Uterine smooth muscle cell (primary cell): ENCODE measurements at places on chromosomes 12 and 14. TPM values are rescaled to one million over a fixed set of nuclear protein-coding genes. Genes with fewer than 3 reads are reported as not detected.

GRIP1 gene
- 1.3 and 3.5 TPM in 2 replicates for total RNA-seq

AQP5 gene
- not detected in 2 replicates for total RNA-seq

CAPZA3 gene
- total RNA-seq: not detected in 2 replicates

USP44 gene
- total RNA-seq: 3.4 and 3.7 TPM in 2 replicates

SLCO1A2 gene
- not detected in 2 replicates for total RNA-seq

ADCY6 gene
- 30.5 and 43.5 TPM in 2 replicates for total RNA-seq

KLRB1 gene
- not detected in 2 replicates for total RNA-seq

RNASE3 gene
- not detected in 2 replicates for total RNA-seq

KRT74 gene
- not detected in 2 replicates for total RNA-seq

PTPRO gene
- 0.50 and 0.55 TPM in 2 replicates for total RNA-seq

KIF5A gene
- 0.44 and 0.50 TPM in 2 replicates for total RNA-seq

MAP4K5 gene
- 80.6 and 82.4 TPM in 2 replicates for total RNA-seq

KCNA1 gene
- under 0.01 TPM in 1 of 2 replicates, not detected in the other for total RNA-seq

AQP6 gene
- total RNA-seq: 0.12 TPM in 1 of 2 replicates, not detected in the other

MSI1 gene
- total RNA-seq: 0.11 TPM in 1 of 2 replicates, not detected in the other

CHURC1 gene
- 44.2 and 83.7 TPM in 2 replicates for total RNA-seq

OTOGL gene
- under 0.01 and 0.22 TPM in 2 replicates for total RNA-seq

MORN3 gene
- 0.55 and 0.62 TPM in 2 replicates for total RNA-seq

TBX3 gene
- 113 and 160 TPM in 2 replicates for total RNA-seq

A2ML1 gene
- not detected in 2 replicates for total RNA-seq

FAIM2 gene
- total RNA-seq: 1.5 and 3.0 TPM in 2 replicates

CDKN1B gene
- total RNA-seq: 42.4 and 55.0 TPM in 2 replicates

IQSEC3 gene
- 0.33 and 0.75 TPM in 2 replicates for total RNA-seq

EPYC gene
- total RNA-seq: not detected in 2 replicates

ZDHHC22 gene
- total RNA-seq: not detected in 2 replicates

ERBB3 gene
- 0.11 and 0.75 TPM in 2 replicates for total RNA-seq

SIX6 gene
- total RNA-seq: not detected in 2 replicates

CIDEB gene
- total RNA-seq: 1.6 and 2.9 TPM in 2 replicates

DIO3 gene
- total RNA-seq: 0.37 TPM in 1 of 2 replicates, not detected in the other

RTL1 gene
- under 0.01 TPM in 2 replicates for total RNA-seq

NUP37 gene
- 51.7 and 121 TPM in 2 replicates for total RNA-seq

C3AR1 gene
- 0.11 and 0.12 TPM in 2 replicates for total RNA-seq

ALX1 gene
- total RNA-seq: 1.4 and 3.8 TPM in 2 replicates

AKAP6 gene
- 10.6 and 26.6 TPM in 2 replicates for total RNA-seq

SYT10 gene
- total RNA-seq: not detected in 2 replicates

GPR65 gene
- not detected in 2 replicates for total RNA-seq

ADAM21 gene
- 0.25 and 0.33 TPM in 2 replicates for total RNA-seq

GPR132 gene
- total RNA-seq: under 0.01 and 0.25 TPM in 2 replicates

HOXC11 gene
- not detected in 2 replicates for total RNA-seq
